ENCODE measurements at places on chromosomes 4 and X.

DNA sequence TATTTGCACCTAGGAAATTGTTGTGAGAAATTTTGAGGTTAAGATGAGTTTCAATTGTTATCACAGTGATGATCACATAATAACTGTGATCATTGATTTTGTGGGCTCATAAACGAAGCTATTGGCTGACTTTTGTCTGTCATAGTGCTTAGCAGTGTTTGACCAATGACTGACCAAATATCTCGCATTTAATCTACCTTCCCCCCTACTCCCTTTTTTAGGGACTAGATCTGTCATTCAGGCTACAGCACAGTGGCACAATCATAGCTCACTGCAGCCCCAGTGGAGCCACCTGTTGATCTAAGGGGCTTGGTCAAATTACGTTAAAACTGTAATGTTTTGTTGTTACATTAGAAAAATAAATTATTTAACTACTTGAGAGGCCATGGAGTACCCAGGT, 1.5 kb downstream of the FUNDC2 start:
- no peak for DNase-seq

DNA sequence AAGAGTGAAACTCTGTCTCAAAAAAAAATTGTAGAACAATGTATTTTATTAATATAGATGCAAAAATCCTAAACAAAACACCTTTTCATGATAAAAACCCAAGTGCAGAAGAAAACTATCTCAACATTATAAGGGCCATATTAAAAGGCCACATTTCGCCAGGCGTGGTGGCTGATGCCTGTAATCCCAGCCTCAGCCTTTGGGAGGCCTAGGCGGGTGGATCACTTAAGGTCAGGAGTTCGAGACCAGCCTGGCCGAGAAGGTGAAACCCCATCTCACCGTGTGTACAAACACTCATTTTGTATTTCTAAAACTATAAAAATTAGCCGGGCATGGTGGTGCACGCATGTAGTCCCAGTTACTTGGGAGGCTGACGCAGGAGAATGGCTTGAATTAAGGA, 9.9 kb upstream of the FAM193A start:
- DNase-seq = no peak

- DNase-seq = peak; percentile 82
These were observed 154.5 kb downstream of the PALLD start for GRCh38 chr4:168651374-168651773.

DNA sequence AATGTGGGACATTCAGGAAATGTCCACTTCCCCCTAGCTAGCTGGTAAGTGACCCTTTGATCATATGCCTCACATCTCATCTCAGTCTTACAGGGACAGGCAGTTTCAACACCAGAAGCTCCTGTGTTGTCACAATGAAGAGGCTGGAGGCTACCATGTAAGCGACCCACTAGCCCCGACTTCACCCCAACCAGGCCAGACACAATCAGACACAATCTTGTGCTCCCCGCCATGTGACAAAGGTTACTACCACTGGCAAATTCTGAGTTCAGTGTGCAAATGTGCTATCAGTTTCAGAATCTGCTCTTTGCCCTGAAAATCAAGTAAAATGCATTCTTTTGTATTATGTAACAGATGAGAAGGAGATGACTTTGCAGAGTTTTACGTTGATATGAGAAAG, 56.9 kb upstream of the STS start:
- DNase-seq = no peak

- no peak for DNase-seq
These were observed 514 bp downstream of the FANCB start for GRCh38 chrX:14872355-14872754.

DNA sequence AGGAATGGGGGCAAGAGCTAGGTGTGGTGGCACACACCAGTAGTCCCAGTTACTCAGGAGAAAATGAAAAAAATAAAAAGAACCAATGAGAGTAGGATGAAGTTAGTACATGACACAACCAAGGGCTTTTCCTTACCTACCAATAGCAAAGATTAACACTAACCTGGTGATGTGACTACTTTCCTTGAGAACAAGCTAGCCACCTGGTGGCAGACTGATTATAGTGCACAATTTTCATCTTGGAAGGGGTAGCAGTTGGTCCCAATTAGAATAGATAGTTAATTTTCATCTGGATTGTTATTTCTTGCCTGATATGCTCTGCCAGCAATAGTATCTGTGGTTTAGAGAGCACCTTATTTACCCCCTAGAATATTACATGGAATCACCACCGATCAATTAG, 1216.8 kb upstream of the PABPC4L start:
- no peak for DNase-seq
